ENCODE measurements at places on chromosomes 3 and 15. TPM values are rescaled to one million over a fixed set of nuclear protein-coding genes. Genes with fewer than 3 reads are reported as not detected.

GRCh38 chr3:95462161-95462560 is 1352.2 kb upstream of the EPHA6 start:
- DNase-seq = no peak
- H3K27ac ChIP-seq = no peak overlapping the region
- no peak overlapping the region for H3K4me3 ChIP-seq
- no peaks in the 10 kb centered on the region for H3K27me3 ChIP-seq
- no peaks in the 10 kb centered on the region for H3K36me3 ChIP-seq
- no peaks in the 10 kb centered on the region for H3K4me1 ChIP-seq

Gene CLRN1
- not detected for total RNA-seq

- H3K36me3 ChIP-seq = no peaks in the 10 kb centered on the region
- no peak overlapping the region for H3K4me3 ChIP-seq
- no peaks in the 10 kb centered on the region for H3K4me1 ChIP-seq
- no peaks in the 10 kb centered on the region for H3K27me3 ChIP-seq
- no peak overlapping the region for H3K27ac ChIP-seq
Observed at GRCh38 chr15:22887157-22887951, 48.9 kb downstream of the NIPA2 start.

Gene CPLX3
- not detected for total RNA-seq

- no peak overlapping the region for H3K4me3 ChIP-seq
- H3K4me1 ChIP-seq = no peaks in the 10 kb centered on the region
Observed at GRCh38 chr3:126167566-126167965, 12.8 kb downstream of the ALDH1L1 start.

- no peaks in the 10 kb centered on the region for H3K4me1 ChIP-seq
- no peak overlapping the region for H3K4me3 ChIP-seq
Observed at GRCh38 chr15:43932907-43933306, 106.1 kb downstream of the WDR76 start.

- DNase-seq = no peak
- no peaks in the 10 kb centered on the region for H3K4me1 ChIP-seq
- H3K27ac ChIP-seq = no peak overlapping the region
Observed at GRCh38 chr15:65355988-65356353, 21.8 kb downstream of the IGDCC3 start.

Gene CORO2B
- 9.2 TPM for total RNA-seq

Gene ONECUT1
- total RNA-seq = not detected

DNA sequence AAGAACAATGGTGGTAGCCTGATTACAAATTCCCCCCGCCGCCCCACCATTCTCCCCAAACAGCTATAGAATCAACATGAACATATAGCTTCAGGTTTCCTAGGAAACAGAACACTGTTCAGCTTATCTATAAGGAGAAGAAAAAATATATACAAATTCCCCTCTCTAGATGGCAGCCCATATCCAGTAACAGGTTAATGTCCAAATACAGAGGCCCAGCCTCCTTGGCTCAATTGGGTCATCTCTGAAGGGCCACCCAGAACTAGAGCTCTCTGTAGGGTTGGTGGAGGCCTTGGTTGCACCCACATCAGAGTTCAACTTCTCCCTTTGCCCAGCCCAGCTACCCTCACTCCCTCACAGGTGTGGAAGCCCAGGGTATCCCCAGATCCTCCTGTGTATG is 91.5 kb upstream of the ADAMTS17 start:
- H3K27me3 ChIP-seq = no peaks in the 10 kb centered on the region
- no peaks in the 10 kb centered on the region for H3K4me1 ChIP-seq
- peaks cover 3% of the 10 kb centered on the region for H3K36me3 ChIP-seq
- no peak overlapping the region for H3K27ac ChIP-seq
- no peak for DNase-seq
- no peak overlapping the region for H3K4me3 ChIP-seq

DNA sequence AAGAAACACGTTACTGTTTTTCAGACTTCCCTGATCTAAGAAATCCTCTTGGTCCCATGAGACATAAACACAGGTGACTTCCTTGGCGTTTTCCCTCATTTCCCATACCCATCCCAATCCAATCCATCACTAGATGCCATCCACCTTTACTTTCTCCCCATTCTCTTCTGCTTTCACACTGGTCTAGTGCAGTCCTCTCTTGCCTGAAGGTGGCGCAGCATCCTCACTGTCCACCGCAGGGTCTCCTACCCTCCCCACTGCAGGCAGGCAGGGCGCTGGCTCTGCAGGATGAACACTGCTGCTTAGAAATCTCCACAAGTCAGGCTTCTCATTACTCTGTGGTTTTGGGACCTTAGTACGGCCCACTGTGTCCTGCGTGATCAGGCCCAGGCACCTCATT is 58.2 kb downstream of the RAB7A start:
- DNase-seq = no peak
- H3K36me3 ChIP-seq = no peaks in the 10 kb centered on the region
- no peak overlapping the region for H3K27ac ChIP-seq

DNA sequence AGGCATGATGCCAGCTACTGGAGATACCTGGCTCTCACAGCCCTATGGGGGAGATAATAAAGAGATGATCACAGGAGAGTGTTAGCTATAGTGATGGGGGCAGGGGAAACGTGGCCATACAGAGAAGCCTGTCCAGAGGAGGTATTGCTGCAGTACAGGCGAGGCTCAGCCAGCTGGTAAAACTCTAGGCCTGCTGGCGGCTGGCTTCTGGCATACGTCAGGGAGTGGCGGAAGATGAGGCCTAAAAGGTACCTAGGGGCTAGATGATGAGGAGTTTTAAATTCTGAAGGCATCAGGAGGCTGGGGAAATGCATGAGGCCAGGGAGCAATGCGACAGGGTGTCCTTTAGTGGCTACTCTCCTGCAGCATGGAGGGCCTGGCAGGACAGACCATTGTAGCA is 110.7 kb downstream of the EEFSEC start:
- no peaks in the 10 kb centered on the region for H3K4me1 ChIP-seq
- H3K27me3 ChIP-seq = no peaks in the 10 kb centered on the region
- peaks cover 2% of the 10 kb centered on the region for H3K36me3 ChIP-seq
- no peak for DNase-seq
- no peak overlapping the region for H3K27ac ChIP-seq
- no peak overlapping the region for H3K4me3 ChIP-seq

- no peaks in the 10 kb centered on the region for H3K36me3 ChIP-seq
- no peak overlapping the region for H3K4me3 ChIP-seq
- H3K27me3 ChIP-seq = no peaks in the 10 kb centered on the region
- H3K27ac ChIP-seq = no peak overlapping the region
- H3K4me1 ChIP-seq = peaks cover 2% of the 10 kb centered on the region
Observed at GRCh38 chr15:68765602-68766368, 54.9 kb downstream of the ANP32A start.

Gene KNG1
- not detected for total RNA-seq

DNA sequence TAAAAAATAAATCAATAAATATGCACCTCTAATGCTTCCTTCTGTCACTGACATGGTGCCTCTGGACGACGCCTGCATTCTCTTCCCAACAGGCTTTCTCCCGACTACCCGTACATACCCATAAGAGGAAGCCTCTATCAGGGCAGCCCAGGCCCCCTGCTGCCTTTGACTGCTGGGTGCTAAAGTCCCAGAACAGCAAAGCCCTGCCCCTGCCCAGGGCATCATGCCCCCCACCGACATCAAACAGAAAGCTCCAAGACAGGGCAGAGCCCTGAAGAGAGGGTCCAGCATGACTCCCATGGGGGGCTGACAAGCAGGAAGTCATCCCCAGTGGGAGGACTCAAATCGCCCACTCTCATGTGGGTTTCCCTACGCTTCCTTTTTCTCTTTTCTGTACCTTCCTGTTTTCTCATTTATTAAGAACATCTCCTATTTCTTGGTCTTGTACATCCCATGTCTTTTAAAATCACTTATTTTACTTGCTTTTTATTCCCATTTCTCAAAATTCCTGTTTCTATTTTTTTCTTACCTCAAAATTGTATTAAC is 23.4 kb downstream of the XPC start:
- no peaks in the 10 kb centered on the region for H3K27me3 ChIP-seq
- no peak overlapping the region for H3K4me3 ChIP-seq
- no peak overlapping the region for H3K27ac ChIP-seq
- H3K36me3 ChIP-seq = peaks cover 23% of the 10 kb centered on the region

Gene BFSP2
- total RNA-seq = not detected

Gene SPINT1
- 2.4 TPM for total RNA-seq

Gene PCOLCE2
- 106 TPM for total RNA-seq

GRCh38 chr3:143531101-143531500 is 317.2 kb downstream of the SLC9A9 start:
- no peaks in the 10 kb centered on the region for H3K36me3 ChIP-seq
- no peaks in the 10 kb centered on the region for H3K27me3 ChIP-seq
- peaks cover under 1% of the 10 kb centered on the region for H3K4me1 ChIP-seq

GRCh38 chr15:80154336-80154735 is 1.5 kb downstream of the FAH start:
- H3K36me3 ChIP-seq = no peaks in the 10 kb centered on the region
- no peak for DNase-seq
- no peaks in the 10 kb centered on the region for H3K27me3 ChIP-seq
- H3K4me3 ChIP-seq = no peak overlapping the region

DNA sequence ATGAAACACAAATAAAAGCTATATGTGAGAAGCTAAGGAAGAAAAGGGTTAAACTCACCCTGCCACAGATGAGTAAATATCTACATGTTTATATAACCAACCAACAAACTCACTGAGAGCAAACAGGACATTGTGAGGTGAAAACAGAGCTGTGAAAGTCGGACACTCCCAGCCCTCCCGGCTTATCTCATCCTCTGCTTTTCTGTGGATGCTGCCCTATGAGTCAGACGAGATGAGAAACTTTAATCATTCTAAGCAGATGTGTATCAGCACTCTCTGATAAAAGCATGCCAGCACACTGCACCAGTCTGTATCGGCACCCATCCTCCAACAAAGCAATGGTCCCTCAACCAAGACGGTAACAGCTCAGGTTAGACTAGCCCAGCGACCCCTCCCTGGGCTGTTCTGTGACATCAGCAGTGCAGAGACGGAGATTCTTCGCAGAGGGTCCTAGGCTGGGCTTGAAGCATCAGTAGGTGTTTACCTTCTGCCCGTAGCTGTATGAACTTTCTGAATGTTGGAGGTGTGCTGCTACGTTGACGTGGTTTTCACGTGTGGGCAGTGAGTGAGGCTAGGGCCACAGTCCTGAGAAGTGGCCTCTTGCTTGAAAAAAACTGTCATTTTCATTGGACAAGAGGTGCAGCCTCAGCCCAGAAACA is 119.8 kb upstream of the ALDH1A3 start:
- H3K4me3 ChIP-seq = no peak overlapping the region
- no peak for DNase-seq
- H3K27ac ChIP-seq = no peak overlapping the region

Gene ADPGK
- total RNA-seq = 52.1 TPM

- H3K4me1 ChIP-seq = no peaks in the 10 kb centered on the region
- H3K27me3 ChIP-seq = no peaks in the 10 kb centered on the region
- no peak overlapping the region for H3K4me3 ChIP-seq
Observed at GRCh38 chr3:46851364-46852333, 11.6 kb downstream of the MYL3 start.

GRCh38 chr15:51692154-51692553 is 10.9 kb downstream of the SCG3 start:
- peaks cover 2% of the 10 kb centered on the region for H3K27me3 ChIP-seq
- H3K27ac ChIP-seq = no peak overlapping the region
- no peak overlapping the region for H3K4me3 ChIP-seq

GRCh38 chr3:7015683-7016440 is 154.9 kb downstream of the GRM7 start:
- no peaks in the 10 kb centered on the region for H3K27me3 ChIP-seq
- no peaks in the 10 kb centered on the region for H3K36me3 ChIP-seq
- H3K4me3 ChIP-seq = no peak overlapping the region
- no peak for DNase-seq
- H3K27ac ChIP-seq = no peak overlapping the region

DNA sequence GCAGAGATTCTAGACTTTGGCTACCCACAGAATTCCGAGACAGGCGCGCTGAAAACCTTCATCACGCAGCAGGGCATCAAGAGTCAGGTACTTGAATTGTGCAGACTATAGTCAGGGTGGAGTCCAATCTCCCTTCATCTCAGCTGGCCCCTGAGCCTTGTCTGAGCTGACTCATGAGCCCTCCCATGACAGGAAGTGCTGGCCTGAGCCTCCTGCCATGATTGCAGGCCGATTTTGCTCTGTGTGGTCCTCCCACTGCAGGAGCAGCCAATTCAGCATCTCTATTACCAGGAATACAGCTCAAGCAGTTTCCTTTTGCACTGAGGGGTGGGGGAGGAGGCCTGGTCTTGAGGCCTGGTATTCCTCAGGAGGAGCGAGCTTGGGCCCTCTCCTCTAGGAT is 5.5 kb downstream of the AP2M1 start:
- no peaks in the 10 kb centered on the region for H3K27me3 ChIP-seq
- H3K4me1 ChIP-seq = no peaks in the 10 kb centered on the region
- H3K36me3 ChIP-seq = no peaks in the 10 kb centered on the region
- DNase-seq = no peak
- H3K27ac ChIP-seq = no peak overlapping the region

DNA sequence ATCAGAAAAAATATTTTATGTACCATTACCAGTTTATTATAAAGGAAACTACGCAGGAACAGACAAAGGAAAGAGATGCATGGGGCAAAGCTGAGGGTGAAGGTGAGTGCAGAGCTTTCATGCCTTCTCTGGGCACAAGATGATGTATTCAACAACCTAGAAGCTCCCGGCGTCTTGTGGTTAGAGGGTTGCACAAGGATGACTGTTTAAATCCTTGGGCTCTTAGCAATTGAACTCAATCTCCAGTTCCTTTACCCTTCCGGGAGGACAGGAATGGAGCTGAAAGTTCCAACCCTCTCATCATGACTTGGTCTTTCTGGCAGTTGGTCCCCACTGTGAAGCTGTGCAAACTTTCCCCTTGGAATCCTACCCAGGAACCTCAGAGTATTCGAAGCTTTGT is 542.0 kb downstream of the EPHA3 start:
- H3K36me3 ChIP-seq = no peaks in the 10 kb centered on the region
- no peaks in the 10 kb centered on the region for H3K4me1 ChIP-seq
- H3K27ac ChIP-seq = no peak overlapping the region
- no peak overlapping the region for H3K4me3 ChIP-seq

DNA sequence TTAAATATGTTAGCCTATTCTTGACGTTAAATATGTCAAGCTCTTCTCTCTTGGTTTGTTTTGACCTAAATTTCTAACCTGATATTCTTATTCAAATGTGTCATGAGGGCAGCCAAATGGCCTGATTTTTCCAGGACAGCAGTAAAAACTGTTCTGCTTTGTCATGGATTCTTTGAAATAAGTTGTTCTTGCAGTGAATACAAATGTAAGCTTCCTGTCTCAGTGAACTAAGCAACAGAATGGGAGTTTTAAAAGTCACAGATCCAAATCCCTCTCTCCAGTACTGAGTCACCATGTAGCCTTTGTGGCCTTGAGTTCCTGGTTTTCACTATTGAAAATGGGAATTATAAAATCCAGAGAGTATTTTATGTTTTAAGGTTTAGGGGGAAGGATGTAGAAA is 301.8 kb downstream of the NLGN1 start:
- H3K27me3 ChIP-seq = no peaks in the 10 kb centered on the region
- H3K27ac ChIP-seq = no peak overlapping the region

GRCh38 chr3:98223907-98224672 is 40.0 kb upstream of the OR5H6 start:
- H3K4me3 ChIP-seq = no peak overlapping the region
- no peaks in the 10 kb centered on the region for H3K27me3 ChIP-seq
- no peak overlapping the region for H3K27ac ChIP-seq

Gene TUSC7
- not detected for total RNA-seq

- H3K27me3 ChIP-seq = no peaks in the 10 kb centered on the region
- no peak for DNase-seq
- peaks cover 1% of the 10 kb centered on the region for H3K36me3 ChIP-seq
Observed at GRCh38 chr3:113247068-113247467, 35.7 kb downstream of the BOC start.
